Stimulated activated CD8-positive, alpha-beta memory T cell treated with anti-CD3 and anti-CD28 coated beads, Interleukin-15, amount 100 ng/mL, for 24 hours (primary cell): ENCODE measurements at places on chromosomes 7 and 10.

GRCh38 chr7:105367458-105367857 lies 21.3 kb downstream of the SRPK2 start:
- DNase-seq: no peak

- no peak for DNase-seq
These were observed 59.2 kb downstream of the SLC13A1 start for GRCh38 chr7:123140561-123140960.

GRCh38 chr7:150923196-150923595 lies 54.9 kb downstream of the KCNH2 start:
- DNase-seq: no peak

- DNase-seq: no peak
These were observed 18.8 kb downstream of the NEBL start for GRCh38 chr10:20877986-20878983.

- no peak for DNase-seq
These were observed 9.3 kb downstream of the CRYGN start for GRCh38 chr7:151430391-151431205.

- no peak for DNase-seq
These were observed 28.9 kb upstream of the INHBA start for GRCh38 chr7:41731493-41732435.

- no peak for DNase-seq
These were observed 52.8 kb upstream of the SEC61G start for GRCh38 chr7:54811846-54812254.

DNA sequence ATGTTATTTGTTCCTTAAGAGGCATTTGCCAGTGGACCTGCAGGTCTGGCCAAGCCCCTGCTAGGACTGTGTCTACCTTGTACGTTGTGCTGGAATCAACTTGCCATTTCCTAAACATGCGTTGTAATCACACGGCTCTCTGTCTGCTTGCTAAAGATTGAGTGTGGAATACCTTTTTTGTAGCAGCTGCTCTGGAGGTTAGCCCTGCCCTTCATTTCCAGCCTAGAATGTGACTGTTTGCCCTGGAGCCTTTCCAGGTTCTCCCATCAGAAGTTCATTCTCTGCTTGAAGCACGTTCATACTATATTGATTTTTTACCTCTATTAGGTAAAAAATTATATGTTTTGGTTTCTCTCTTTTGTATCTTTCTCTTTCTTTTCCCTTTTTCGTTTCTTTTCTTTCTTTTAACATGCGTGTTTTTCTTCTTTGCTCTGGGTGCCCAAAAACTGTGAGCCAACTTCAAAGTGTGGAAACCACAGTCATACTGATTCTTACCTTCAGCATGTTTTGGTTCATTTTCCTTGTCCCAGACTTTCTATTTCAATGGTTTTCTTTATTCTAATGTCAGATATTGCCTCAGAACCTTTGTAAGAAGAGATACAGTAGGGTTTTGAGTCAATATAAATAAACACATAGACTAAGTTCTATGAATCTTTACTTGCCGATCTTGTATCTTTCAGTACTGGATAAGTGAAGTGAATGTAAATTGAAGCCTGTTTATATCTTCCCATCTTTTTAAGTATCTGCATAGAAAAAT lies 111.9 kb upstream of the RPA3 start:
- no peak for DNase-seq

DNA sequence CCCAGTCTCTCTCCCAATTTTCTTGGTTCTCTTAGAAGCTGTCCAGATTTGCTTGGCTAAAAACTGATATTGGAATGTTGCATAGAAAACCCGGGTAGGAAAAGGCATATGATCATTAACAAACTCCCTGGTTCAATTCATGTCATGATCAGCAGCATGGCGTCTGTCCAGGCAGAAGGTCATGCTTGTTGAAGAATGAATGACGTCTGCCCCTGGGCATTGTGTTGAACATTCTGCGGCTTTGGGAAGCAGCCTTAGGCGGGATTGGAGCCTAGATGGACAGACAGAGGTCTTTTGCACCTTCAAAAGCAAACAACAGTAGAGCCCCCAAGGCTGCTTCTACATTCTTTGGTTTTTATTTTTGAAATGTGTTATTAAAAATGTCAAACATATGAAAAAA lies 7.7 kb upstream of the MINDY3 start:
- DNase-seq: no peak

GRCh38 chr10:42623929-42624328 lies 14.4 kb downstream of the ZNF33B start:
- DNase-seq: no peak

DNA sequence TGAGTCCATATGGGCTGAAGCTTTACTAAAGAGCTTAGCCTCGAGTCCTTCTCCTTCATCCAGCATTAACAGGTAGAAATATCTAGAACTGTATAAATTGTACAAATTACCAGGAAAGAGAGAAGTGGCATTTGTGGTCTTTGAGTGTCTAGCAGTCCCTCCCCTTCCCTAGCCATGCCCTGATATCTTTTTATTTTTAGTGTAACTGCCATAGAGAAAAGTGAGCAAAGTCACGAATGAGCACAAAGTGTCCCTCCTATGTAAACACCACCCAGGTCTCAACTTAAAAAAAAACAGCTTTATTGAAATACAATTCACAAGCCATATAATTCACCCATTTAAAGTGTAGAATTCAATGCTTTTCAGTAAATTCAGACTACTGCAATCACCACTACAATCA lies 339.0 kb upstream of the ZMIZ1 start:
- no peak for DNase-seq

- DNase-seq: no peak
These were observed 3.5 kb downstream of the EPO start for GRCh38 chr7:100723732-100724275.

DNA sequence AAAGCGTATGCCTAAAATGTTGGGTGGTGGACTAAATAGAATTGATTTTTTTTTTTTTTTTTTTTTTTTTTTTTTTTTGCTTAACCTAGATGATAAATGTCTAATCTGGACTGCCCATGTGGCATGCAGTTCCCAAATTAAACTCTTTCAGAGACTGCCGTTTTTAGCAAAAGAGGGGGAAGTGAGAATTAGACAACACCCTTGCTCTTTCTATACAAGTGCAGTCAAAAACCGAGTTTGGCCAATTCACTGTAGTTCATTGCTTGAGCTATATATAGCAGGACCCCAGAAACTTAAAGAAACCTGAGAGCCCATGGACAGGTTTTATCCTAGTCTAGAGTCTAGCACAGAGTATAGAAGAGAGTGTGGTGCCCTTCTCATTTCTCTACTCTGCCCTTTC lies 141.9 kb downstream of the GRM3 start:
- no peak for DNase-seq

GRCh38 chr10:33815776-33816175 lies 481.3 kb upstream of the NRP1 start:
- DNase-seq: no peak
